ENCODE measurements at places on chromosomes 1 and 21. TPM values are rescaled to one million over a fixed set of nuclear protein-coding genes. Genes with fewer than 3 reads are reported as not detected.

- no peak for DNase-seq
These were observed 11.7 kb downstream of the ATP1B1 start for GRCh38 chr1:169118227-169118626.

DNA sequence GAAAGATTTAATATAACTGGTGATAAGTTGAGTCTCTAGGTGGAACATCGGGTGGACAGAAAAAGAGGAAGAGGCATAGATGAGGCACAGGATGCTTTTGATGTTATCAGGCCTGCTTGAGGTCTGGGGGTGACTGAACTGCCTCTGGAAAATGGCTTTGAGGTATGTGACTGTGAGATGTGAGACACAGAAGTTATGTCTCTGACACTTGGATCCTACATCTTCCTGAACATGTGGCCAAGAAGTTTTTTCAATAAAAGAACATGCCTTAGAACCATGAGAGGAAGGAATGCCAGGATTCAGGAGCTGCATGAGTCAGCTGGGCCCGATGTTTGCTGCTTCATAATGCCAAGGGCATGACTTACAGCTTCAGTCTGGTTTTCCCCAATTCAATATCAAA, 11.5 kb upstream of the AIM2 start:
- no peak for DNase-seq

GRCh38 chr1:184972315-184973055, 1.8 kb downstream of the NIBAN1 start:
- DNase-seq: no peak

- DNase-seq: no peak
These were observed 202.3 kb upstream of the CACYBP start for GRCh38 chr1:174797398-174797797.

GRCh38 chr1:228241259-228241658, 33.4 kb downstream of the OBSCN start:
- DNase-seq: no peak

DNA sequence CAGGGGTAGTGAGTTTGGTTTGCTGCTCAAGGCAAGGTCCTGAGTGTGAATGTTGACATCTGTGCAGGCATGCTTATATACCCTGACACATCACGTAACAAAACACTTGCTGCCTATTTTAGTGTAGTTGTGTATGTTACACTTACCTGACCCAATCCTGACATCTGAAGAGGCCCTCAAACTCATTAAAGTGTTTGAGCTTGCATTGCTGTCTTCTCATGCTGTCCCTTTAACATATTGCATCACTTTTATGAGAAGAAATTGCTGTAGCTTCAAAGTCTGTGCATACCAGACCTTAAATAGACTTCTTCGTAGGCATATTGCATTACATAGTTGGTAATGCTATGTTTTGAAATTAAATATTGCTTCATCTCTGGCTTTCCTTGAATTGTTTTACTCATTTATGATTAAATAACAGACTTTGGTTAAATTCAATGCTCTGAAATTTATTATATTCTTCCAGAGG, at the start of gene KRTAP19-3:
TSS of gene KRTAP19-3 (minus strand) at position 51 of the 466 bp plus-strand sequence. CDS start 56 bp downstream, outside the sequence.
- DNase-seq: no peak

DNA sequence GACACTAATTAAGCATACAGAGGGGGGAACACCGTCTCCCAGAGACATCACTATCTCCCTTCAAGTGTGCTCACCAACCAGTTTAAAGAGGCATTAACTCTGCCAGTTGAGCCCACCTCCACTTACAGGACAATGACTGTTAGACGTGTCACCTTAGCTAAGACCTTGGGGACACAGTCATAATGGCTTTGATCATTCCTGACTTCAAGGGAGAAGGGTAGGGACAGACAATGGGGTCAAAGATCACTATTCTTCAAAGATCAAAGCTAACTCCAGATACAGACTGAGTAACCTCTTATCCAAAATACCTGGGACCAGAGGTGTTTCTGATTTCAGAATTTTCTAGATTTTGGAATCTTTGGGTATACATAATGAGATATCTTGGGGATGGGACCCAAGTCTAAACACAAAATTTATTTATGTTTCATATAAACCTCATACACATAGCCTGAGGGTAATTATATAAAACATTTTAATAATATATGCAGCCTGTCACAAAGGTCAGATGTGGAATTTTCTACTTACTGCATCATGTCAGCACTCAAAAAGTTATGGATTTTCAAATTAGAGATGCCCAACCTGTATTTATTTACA, 246.1 kb downstream of the SLC45A1 start:
- no peak for DNase-seq

GRCh38 chr1:151720974-151721787, at the start of gene RIIAD1:
Gene RIIAD1 (plus strand): TSS chr1:151721522. CDS start chr1:151721537, 15 bp downstream.
- DNase-seq: peak; percentile 48

LIN28A gene
- total RNA-seq: not detected

PLA2G2C gene
- not detected for total RNA-seq

REN gene
- 0.18 TPM for total RNA-seq

SH3BP5L gene
- total RNA-seq: 25.9 TPM

GPX7 gene
- 1.4 TPM for total RNA-seq

RAB3GAP2 gene
- 33.1 TPM for total RNA-seq

HMCN1 gene
- total RNA-seq: 1.7 TPM

CNIH3 gene
- 1.5 TPM for total RNA-seq

SLC22A15 gene
- 4.8 TPM for total RNA-seq
